ENCODE measurements at places on chromosomes 2 and 18.

- DNase-seq: no peak
Observed at GRCh38 chr2:18777250-18777812, 188.0 kb upstream of the NT5C1B start.

GRCh38 chr2:233029321-233029720 is 3.2 kb upstream of the NEU2 start:
- DNase-seq: no peak

GRCh38 chr18:74473976-74474640 is 17.0 kb upstream of the DIPK1C start:
- no peak for DNase-seq

DNA sequence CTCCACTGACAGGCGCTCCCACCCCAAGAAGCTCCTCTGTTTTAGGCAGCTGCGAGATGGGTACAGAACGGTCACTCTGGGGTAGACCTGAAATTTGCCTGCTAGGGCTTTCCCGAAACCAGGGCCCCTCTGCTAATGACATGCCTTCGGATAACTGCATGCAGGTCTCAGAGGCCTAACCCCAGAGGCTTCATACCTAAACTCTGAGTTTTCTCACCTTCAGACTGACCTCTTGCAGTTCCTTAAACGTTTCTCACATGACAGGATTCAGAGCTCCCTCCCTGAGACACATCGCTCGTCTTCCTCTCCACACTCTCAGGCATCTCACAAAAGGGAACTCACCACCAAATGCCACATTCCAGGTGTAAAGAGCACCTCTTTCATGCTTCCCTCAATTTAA is 11.3 kb upstream of the KLHL29 start:
- DNase-seq: no peak

GRCh38 chr2:28510184-28510583 is 14.3 kb downstream of the PLB1 start:
- DNase-seq: no peak

DNA sequence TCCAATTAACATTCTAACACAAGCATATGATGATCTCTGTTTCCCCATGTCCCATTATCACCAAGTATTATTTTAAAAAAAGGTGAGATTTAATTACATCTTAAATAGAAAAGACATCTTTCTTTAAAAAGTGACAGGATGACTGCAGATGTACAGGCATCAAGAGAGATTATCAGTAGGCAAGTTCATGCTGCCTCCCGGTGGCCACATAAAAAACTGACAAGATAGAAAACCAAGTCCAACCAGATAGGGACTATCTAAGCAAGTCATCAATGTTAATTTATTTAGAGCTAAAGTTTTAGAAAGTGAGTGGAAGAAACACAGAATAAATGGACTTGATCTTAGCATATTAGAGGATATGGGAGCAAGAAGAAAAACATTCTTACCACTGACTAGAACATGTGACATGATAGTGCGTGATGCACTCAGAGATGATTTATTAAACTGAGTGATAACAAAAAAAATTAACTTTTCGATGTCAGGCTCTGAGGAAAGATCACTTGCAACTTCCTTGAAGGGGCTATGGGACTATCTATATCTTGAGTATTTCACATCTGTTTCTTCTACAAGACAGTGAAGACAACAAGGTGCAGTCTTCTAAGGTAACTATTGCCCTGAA is 5.4 kb upstream of the TDRD15 start:
- no peak for DNase-seq

DNA sequence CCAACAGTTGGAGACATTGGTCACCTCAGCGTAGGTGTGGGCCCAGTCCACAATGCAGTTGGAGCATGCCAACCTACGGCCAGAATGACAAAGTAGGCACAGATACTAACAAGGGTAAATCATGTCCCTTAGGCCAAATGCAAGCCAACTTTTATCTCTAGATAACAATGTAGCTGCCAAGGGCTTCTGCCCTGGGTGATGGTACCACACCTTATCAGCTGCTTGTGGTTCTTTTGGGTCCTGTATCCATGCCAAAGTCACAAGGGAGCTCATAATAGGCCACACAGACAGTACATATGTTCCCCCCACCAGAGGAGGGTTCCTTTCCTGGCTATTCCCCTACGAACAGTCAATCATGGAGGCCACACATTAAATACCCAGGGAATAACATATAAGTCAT is 19.1 kb downstream of the PHOSPHO2 start:
- DNase-seq: no peak

- no peak for DNase-seq
Observed at GRCh38 chr18:24741965-24742724, 281.7 kb downstream of the HRH4 start.

- DNase-seq: no peak
Observed at GRCh38 chr2:102439065-102439695, 16.2 kb downstream of the IL18RAP start.

- no peak for DNase-seq
Observed at GRCh38 chr2:130981667-130982066, 111.6 kb downstream of the FAM168B start.

GRCh38 chr2:160242893-160243564 is 43.0 kb upstream of the ITGB6 start:
- DNase-seq: no peak

DNA sequence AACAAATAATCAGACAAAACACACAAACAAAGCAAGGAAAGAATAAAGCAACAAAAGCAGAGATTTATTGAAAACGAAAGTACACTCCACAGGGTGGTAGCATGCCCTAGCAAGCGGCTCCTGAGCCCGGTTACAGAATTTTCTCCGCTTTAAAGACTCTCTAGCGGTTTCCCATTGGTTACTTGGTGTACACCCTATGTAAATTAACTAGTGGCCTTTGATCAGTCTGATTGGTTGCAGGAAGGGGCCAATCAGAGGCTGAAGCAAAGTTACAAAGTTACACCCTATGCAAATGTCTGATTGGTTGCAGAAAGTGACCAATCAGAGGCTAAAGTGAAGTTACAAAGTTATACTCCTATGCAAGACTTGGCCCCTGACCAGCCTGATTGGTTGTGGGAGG is 242.9 kb downstream of the LDLRAD4 start:
- no peak for DNase-seq

DNA sequence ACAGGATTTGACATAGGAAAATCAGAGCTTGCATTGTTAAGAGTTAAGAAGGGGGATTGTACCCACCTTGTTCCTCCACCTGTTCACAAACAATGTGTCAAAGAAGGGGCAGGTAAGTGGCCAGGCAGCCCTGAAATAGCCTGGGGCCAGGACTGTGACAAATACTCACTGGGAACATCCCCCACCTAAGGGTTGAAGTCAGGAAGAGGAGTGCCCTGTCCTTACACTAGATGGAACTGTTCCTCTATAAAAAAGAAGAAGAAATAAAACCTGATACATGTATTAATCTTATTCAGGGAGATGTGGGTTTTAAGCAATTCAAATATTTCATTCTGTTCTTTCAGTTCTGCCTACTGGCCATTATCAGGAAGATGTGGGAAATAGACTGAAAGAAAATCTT is 41.9 kb downstream of the TACR1 start:
- no peak for DNase-seq

DNA sequence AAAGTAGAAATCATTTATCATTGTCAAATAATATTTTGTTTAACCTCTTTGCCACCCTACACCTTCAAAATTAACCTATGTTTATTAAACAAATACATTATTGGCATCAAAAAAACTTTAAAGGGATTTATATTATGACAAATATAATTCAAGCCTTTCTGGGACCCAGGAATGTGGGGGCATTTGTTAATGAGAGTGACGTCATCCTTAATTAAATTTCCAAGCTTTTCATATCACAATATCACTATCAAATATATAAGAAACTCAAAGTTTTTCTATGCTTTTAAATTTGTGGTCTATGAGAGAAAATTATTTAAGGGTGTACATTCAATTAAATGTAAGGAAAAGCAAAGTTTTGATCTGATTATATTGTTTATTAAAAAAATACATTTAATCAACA is 307.4 kb upstream of the POU3F3 start:
- DNase-seq: no peak

DNA sequence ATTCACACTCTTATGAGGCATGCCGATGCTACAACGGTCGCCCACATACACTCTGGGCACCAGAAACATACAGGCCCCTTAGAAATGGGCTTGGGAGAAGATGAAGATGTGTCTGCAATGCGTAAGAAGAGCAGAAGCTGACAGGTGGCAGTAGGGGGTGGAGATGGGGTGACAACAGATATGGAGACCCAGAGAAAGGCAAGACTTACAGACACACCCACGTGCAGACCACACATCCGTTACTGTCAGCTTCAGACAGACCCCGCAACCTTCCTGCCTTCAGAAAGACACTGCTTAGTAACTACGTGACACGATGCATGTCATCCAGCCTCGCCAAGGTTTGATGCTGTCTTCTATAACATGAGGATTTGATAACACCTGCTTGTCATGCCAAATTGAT is 89.5 kb downstream of the ZFP36L2 start:
- peak; percentile 96 for DNase-seq

GRCh38 chr18:68221111-68221724 is 493.7 kb downstream of the TMX3 start:
- no peak for DNase-seq
